Stimulated activated naive CD8-positive, alpha-beta T cell treated with anti-CD3 and anti-CD28 coated beads, Interleukin-15, Interleukin-2, amounts not matched to agents 100 U/mL and 50 U/mL, for 24 hours (primary cell): ENCODE measurements at places on chromosomes 4 and X.

- DNase-seq = no peak
Observed at GRCh38 chr4:99886146-99886545, 8.1 kb downstream of the LAMTOR3 start.

DNA sequence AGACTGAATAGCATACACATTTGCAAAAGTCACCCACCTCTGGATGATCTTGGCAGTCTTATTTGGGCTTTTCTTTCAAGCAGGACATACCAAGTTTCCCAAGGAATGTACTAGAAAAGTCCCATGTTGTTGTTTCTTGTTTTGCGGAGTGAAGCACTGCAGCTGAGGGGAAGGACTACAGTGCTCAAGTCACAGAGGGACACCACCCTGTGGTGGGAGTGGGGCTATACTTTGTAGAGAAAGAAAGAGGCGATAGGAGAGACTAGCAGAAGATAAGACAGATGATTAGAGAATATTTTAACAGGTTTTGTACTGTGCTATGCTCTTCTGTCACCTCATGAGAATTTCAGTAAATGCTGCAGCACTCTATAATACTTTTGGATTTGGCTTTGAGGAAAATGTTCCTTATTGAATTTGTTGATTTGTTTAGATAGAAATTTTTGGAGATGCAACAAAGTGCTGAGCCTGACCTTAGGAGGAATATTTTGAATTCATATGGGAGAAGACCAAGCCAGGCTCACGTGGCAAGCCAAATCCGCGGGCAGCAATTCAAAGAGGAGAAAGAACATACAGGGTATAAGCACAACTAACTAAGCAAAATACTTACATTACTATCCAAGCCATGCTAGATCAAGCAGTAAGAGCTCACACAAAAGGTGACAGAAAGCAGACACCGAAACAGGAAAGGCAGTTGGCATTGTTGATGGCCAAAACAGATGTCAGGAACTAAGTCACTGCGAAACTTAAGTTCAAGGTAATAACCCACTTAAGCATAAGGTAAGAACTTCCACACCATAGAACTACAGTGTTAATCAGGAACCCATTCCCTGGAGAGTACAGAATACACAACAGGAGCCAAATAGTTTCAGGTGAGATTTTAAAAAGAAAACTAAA lies 280.3 kb upstream of the INTU start:
- DNase-seq = no peak

DNA sequence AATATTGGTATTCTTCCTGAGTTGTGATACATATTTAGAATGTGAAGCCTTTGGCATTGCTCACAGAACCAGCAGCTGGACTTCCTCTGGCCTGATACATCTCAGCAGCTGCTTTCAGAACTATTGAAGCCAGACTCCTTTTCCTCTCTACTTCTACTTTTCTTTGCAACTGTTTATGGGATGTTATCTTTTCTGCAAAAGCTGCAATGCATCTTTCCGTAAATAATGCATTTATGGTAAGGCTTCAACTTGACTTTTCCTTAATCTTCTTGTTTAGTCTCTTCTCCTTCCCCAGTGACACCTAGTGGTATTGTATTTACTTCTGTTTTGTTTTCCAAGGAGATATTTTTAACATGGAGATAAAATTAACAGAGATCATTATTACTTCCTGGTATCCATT lies 1548.7 kb downstream of the PCDH7 start:
- no peak for DNase-seq

- DNase-seq = no peak
Observed at GRCh38 chr4:152590179-152591031, 54.5 kb upstream of the FBXW7 start.

DNA sequence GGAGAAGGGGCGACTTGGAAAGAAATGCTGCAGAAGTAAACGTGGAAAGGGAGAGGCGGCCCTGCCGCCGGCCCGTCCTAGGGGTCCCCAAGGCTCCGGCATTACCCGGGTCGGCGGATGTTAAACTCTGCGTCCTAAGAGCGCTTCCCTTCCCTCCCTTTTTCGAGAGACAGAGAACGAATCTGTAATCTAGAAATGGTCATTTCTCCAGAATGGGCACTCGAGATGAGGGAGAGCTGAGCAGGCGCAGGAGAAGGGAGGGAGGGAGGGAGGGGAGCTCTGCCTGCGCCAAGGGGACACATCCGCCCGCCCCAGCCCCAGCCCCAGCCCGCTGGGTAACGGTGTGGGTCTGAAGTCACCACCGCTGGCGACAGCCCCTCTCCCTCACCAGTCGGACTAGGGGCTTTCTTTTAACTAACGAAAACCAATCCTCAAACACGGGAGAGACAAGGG lies 1.7 kb downstream of the HCFC1 start:
- DNase-seq = no peak

DNA sequence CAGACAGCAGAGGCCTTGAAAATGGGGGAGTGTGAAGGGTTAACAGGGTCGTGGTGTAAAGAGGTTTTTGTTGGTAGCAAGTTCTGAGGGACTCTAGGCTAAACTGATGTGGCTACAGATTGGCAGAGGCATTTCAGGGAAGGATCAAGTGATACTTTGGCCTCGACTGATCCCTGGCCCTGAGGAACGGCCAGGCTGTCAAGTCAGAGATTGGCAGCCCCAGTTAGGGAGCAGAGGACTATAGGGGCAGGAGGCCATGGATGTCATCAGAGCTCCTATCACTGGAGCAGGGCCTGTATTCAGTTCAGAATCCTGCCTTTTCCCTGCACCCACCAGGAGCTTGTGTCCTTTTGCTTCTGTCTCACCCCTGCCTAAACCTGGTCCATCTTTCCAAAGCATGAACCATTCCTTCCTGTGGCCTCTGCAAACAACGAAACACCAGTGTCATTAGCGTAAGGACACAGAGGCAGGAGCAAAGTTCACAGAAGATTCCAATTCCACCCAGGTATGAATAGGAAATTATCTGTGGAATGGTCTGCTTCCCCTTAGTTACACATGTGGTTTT lies 613.1 kb downstream of the MID1IP1 start:
- no peak for DNase-seq

DNA sequence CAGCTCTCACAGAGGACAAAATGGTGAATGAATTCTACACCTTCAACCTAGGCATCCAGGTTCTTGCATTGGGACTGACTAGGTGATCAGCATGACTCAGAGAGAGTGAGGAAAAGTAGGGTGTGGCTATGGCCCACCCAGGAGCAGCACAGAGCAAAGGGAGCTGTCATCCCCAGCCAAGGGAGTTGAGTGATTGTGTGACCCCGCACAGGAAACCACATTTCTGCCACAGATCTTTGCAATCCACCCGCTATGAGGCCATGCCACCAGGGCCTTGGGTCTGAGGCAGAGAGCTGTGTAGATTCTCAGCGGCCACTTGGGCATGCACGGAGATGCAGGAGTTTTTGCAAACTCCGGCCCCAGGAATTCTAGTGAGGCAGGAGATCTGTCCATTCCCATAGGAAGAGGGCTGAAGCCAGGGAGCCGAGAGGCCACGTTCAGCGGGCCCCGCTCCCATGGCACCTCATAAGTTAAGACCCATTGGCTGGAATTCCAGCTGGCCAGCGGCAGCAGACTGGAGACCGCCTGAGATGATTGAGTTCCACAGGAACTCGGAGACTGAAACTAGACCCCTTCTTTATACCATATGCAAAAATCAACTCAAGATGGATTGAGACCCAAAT lies 75.9 kb downstream of the NAA11 start:
- no peak for DNase-seq

GRCh38 chr4:1261107-1261928 lies 12.4 kb upstream of the CTBP1 start:
- no peak for DNase-seq

GRCh38 chrX:124388562-124388961 lies 42.2 kb downstream of the SH2D1A start:
- DNase-seq = peak; percentile 58

GRCh38 chrX:102515975-102516941 lies at the start of gene TMSB15A:
TSS of gene TMSB15A (minus strand) at chrX:102516739.
- DNase-seq = peak; percentile 57
